ENCODE measurements at places on chromosomes 7 and 10.

DNA sequence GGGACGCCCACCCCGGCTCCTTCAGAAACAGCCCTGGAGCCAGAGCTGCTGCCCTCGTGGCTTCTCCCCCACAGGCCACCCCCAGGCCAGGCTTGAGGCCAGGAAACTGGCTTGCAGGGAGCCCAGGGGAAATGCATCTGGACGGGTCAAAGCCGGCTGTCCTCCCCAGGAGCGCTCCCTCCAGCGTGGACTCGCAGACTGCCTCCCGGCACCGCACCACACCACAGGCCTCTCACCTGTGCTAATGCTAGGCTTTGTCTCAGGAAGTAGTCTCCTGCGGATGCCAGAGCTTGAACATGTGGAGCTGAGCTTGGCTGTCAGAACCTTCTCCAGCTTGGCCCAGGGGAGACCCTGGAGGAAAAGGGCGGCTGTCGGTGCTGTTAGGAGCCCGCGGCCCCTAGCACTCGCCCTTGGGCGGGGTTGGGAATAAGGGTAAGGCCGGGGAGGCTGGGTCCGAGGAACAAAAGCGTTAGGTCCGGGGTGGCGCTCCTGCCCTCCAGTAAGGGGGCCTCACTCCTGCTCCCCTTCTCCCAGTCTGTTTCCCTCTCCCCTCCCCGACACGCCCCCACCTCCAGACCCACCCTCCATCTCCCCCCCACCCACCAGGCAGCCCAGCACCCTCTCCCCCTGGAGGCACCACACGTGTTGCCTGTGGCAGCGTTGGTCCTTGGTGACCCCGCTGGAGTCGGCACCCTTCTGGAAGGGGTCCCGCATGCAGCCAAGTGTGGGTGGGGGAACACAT, 21.6 kb upstream of the DRGX start:
- DNase-seq, result no peak

DNA sequence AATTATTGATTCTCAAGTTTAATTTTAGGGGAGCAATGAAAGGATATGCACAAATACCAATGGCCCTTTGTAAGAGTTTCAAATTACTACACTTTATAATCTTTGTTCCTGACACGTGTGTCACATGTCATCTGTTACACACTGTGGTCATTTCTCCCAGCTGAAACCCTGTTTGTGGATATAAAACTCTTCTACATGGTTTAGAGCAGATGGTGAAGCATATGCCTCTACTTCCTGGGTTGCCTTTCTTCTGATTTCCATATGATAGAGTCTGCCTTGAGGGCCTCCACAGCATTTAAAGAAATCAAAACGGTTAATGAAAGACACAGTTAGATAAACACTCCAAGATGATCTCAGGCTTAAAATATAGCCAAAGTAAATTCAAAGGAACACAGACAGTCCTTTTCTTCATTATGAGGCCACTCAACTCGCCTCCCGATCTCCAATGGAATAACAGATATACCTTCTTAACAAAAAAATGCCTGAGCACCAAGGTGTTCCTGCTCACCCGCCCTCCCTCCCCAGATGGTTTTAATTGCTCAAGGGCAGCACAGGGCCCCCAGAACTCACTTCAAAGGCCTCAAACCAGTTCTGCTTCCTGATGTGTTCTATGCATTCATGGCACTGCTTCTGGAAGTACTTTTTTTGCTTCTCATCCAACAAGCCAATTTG, 75.0 kb downstream of the CPVL start:
- no peak for DNase-seq

DNA sequence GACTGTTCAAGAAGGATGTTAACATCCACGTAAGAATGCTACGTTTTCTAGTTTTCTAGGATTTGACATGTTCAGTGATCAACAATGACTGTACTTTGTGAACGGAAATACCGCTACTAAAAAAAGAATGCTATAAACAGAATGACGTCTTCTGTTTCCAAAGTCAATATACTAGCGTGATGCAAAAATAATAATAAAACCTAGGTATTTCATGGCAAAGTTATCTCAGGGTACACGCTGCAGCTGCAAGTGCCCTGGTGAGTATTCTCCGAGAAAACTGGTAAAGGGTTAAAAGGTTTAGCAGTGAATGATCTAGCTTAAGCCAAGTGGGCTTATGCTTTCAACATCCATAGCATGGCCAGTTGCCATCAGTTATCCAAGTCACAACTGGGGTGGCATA, 653.3 kb upstream of the PFKP start:
- DNase-seq, result no peak

DNA sequence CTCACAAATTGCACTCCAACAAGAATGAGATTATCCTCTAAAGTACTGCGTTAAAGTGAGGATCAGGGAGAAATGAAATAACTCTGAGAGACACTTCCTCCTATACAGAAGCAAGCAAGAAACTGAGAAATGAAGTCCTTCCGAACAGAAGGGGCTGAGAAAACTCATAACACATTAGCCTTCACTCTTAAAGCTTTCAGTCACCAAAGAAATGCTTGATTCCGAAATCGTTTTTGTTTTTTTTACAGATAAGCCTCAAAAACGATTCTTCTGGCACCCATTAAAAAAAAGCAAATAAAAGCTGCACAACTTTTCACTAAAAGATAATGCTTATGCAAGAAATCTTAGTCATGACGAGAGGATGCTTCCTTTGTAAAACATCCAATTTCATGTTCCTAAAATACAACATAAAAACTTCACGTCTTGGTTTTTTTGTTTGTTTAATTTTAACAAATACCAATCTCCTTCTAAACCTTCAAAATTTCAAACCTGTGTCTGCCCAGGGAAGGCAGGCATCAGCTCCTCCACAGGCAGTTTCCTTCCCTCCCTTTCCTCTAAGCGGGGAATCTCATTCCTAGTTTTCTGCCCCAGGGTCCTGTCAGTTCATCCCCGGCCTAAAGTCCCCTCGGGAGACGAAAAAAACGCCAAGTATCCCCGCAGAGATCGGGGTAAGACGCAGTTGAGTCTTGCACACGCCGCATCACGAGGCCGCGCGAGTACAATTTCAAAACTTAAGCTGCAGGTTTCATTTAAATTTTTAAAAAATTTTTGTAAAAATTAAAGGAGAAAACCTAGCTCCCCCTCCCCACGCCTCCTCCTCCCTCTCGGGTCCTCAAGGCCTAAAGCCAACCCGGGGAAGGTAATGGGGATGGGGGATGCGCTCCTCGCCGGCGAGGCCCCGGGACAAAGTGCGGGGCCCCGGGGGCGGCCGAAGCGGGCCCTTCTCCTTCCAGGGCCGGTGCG, 1.1 kb downstream of the BAZ1B start:
- no peak for DNase-seq

DNA sequence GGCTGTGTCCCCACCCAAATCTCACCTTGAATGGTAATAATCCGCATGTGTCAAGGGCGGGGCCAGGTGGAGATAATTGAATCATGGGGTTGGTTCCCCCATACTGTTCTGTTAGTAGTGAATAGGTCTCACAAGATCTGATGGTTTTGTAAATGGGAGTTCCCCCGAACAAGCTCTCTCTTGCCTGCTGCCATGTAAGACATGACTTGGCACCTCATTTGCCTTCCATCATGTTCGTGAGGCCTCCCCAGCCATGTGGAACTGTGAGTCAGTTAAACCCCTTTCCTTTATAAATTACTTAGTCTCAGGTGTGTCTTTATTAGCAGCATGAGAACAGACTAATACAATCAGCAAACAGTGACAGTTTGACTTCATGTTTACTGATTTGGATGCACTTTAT, 14.6 kb upstream of the R3HCC1L start:
- DNase-seq, result no peak

GRCh38 chr10:79310911-79311573, 36.2 kb upstream of the PPIF start:
- no peak for DNase-seq

DNA sequence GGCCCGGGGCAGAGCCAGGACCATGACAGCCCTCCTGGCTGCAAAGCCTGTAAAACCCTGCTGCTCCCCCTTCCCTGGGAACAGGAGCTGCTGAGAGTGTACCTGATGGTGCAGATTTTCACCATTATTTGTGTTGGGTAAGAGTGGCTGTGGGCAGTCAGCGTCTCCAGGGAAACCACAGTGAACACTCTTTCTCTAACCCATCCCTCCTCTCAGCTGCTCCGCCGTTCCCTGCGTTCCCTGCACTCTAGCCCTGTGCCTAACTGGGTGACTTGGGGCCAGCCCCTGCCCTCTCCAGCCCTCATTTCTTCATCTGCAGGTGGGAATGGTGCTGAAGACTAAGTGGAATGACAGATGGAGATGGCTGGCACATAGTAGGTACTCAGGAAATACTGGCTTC, 75.9 kb upstream of the PCBD1 start:
- no peak for DNase-seq

GRCh38 chr10:123912466-123912865, 20.9 kb upstream of the CPXM2 start:
- no peak for DNase-seq

- no peak for DNase-seq
These were observed 216.3 kb downstream of the CHCHD3 start for GRCh38 chr7:132865366-132866143.

- no peak for DNase-seq
These were observed at the start of gene PWWP2B for GRCh38 chr10:132397036-132397541. Gene PWWP2B, plus strand, starts transcription at chr10:132397200. Its CDS starts 27 bp downstream, at chr10:132397227.

DNA sequence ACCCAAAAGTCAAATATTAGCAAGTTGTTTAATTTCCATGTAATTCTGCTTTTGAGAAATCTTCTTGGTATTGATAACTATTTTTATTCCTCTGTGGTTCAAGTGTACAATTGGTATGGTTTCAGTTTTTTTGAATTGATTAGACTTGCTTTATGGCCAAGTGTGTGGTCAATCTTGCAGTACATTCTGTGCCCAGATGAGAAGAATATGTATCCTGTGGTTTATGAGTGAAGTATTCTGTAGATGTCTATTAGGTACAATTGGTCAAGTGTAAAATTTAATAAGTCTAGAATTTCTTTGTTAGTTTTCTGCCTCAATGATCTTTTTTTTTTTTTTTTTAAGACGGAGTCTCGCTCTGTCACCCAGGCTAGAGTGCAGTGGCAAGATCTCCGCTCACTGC, 36.6 kb upstream of the C7orf33 start:
- no peak for DNase-seq

GRCh38 chr7:139623518-139623917, 100.0 kb downstream of the CLEC2L start:
- DNase-seq, result no peak
